Stimulated activated naive CD4-positive, alpha-beta T cell (primary cell): ENCODE measurements at places on chromosomes 13 and 19.
A peak's percentile ranks its signal among the peaks of the same experiment; 100 is the strongest.

- no peak for DNase-seq
Measured at GRCh38 chr19:12800466-12800770, 1.2 kb downstream of the PRDX2 start.

GRCh38 chr13:110010404-110011138 lies 224.2 kb upstream of the IRS2 start:
- no peak for DNase-seq

DNA sequence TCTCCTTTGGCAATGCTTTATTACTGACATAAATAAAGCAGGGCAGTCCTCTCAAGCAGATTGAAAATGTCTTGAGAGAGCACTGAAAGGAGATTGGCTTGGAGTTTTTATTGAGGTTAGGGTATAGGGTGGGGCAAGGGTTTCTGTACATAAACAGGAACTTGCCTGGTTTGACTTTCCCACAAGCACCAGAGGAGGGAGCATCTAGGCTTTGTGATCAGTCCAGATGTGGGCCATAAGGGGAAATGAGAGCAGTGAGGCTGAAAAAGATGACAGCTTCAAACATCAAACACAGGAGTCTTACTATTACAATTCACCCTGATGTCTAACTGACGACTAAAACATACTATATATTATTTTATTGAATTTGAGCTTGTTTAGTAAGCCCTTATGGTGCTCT lies 260.9 kb downstream of the MTUS2 start:
- peak; percentile 9 for DNase-seq

- DNase-seq, result no peak
Measured at GRCh38 chr13:57627663-57628062, 3.9 kb upstream of the PCDH17 start.
